ENCODE measurements at places on chromosomes 11 and 22. TPM values are rescaled to one million over a fixed set of nuclear protein-coding genes. Genes with fewer than 3 reads are reported as not detected.

The SAA4 gene
- total RNA-seq = not detected

The MAJIN gene
- total RNA-seq = not detected

The DCDC1 gene
- 0.15 TPM for total RNA-seq

The BRSK2 gene
- 0.51 TPM for total RNA-seq

The FGF4 gene
- total RNA-seq = not detected

The TMEM123 gene
- total RNA-seq = 80.7 TPM

The FAM181B gene
- total RNA-seq = 3.7 TPM

The EWSR1 gene
- 179 TPM for total RNA-seq

DNA sequence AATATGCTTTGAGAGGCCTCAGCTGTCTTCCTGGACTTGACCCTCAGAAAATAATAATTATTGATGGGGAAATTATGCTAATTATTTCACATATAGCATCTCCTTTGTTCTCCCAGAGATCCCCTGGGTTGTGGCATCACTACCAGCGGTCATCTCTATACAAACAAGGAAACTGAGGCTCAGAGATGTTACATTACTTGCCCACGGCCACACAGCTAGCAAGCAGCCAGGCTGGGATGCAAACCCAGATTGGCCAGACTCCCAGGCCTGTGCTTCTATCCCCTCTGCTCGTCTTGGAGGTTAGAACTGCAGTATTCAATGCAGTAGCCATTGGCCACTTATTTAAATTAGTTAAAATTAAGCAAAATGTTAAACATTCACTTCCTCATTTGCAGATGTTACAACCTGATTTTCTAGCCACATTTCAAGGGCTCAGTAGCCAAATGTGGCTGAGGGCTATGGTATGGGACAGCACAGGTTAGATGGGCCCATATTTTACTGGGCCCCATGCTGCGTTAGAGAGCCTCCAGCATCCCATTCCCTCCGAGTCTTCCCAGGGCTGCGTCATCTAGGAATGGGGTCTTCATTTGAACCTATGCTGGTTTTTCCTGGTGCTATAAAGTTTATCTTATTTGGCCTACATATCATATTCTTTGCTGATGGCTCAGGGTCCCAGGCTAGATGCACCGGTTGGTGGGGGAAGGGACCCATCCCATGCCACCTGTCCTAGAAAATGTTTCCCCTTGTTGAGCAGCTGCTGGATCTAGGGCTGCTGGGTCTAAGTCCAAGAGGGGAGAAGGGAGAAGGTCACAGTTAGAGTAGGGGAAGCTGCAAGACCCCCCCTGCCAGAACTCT is 2.2 kb downstream of the SLC35C1 start:
- H3K27ac ChIP-seq = no peak overlapping the region
- no peak overlapping the region for H3K4me3 ChIP-seq
- no peaks in the 10 kb centered on the region for H3K27me3 ChIP-seq
- H3K36me3 ChIP-seq = peaks cover 24% of the 10 kb centered on the region
- DNase-seq = no peak

DNA sequence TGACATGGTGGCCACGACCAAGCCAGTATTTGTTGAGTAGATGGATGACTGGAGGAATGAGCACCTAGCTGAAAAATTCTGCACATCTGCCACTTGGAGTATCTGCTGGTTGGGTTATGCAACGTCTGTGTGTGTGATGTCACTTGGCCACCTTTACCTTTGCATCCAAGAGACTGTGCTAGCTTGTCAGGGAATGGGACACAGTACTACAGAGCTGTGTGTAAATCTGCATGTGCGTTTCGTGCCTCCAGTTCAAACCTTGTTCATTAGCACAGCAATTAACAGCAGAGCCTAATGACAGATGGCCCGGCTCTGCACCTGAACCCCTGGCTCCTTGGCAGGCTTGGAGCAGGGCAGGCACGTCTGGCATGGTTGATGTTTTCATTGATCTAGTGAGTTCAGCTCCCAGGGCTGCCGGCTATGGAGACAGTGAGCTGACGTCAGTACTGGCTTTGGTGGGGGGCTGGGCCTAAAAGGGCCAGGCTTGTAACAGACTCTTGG is 188.4 kb upstream of the NAV2 start:
- H3K4me1 ChIP-seq = peaks cover 9% of the 10 kb centered on the region
- H3K4me3 ChIP-seq = no peak overlapping the region
- H3K27me3 ChIP-seq = no peaks in the 10 kb centered on the region
- DNase-seq = no peak

DNA sequence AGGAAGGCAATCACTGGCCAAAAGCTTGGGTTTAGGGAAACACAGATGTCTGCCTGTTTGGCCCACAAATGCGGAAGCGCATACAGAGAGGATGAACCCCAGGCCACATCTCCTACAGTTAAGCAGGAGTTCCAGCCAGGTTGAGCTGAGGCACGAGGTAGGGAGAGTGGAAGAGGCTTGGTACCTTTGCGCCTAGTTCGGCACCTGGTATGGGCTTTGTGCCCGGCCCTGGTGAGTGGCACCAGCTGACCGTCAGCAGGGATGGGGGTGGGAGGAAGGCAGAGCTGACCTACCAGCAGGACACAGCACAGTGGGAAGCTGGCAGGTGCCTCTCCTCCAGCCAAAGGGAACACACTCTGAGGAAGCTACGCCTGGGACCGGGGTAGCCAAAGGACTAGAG is 57.6 kb downstream of the KCNC1 start:
- H3K27me3 ChIP-seq = no peaks in the 10 kb centered on the region
- H3K36me3 ChIP-seq = no peaks in the 10 kb centered on the region
- no peaks in the 10 kb centered on the region for H3K4me1 ChIP-seq
- H3K4me3 ChIP-seq = no peak overlapping the region
- H3K27ac ChIP-seq = no peak overlapping the region

GRCh38 chr11:70566768-70567530 is 168.6 kb downstream of the CTTN start:
- no peaks in the 10 kb centered on the region for H3K36me3 ChIP-seq
- no peak for DNase-seq
- H3K4me3 ChIP-seq = no peak overlapping the region
- no peaks in the 10 kb centered on the region for H3K27me3 ChIP-seq

GRCh38 chr11:88683024-88683423 is 345.5 kb upstream of the CTSC start:
- no peaks in the 10 kb centered on the region for H3K27me3 ChIP-seq
- H3K4me1 ChIP-seq = no peaks in the 10 kb centered on the region
- DNase-seq = no peak
- no peak overlapping the region for H3K27ac ChIP-seq
- no peaks in the 10 kb centered on the region for H3K36me3 ChIP-seq
- no peak overlapping the region for H3K4me3 ChIP-seq
